Uterine smooth muscle cell (primary cell): ENCODE measurements at places on chromosomes 1 and 21. TPM values are rescaled to one million over a fixed set of nuclear protein-coding genes. Genes with fewer than 3 reads are reported as not detected.

The ZYG11A gene
- 0.50 and 2.0 TPM in 2 replicates for total RNA-seq

The UCHL5 gene
- 25.7 and 40.8 TPM in 2 replicates for total RNA-seq

The DIRAS3 gene
- 2.0 and 3.0 TPM in 2 replicates for total RNA-seq

The MTARC2 gene
- total RNA-seq: 1.5 and 2.7 TPM in 2 replicates

The C8A gene
- total RNA-seq: not detected in 2 replicates

The SLC9C2 gene
- total RNA-seq: not detected in 2 replicates

The ZC3H12A gene
- total RNA-seq: 8.5 and 11.4 TPM in 2 replicates

The OR2T1 gene
- total RNA-seq: not detected in 2 replicates

The ACTL8 gene
- total RNA-seq: 0.11 and 0.12 TPM in 2 replicates

The OR2T33 gene
- not detected in 2 replicates for total RNA-seq

The RAB25 gene
- total RNA-seq: not detected in 2 replicates

The OLIG2 gene
- not detected in 2 replicates for total RNA-seq

The PPIH gene
- 27.0 and 52.6 TPM in 2 replicates for total RNA-seq

The CCDC181 gene
- 1.2 and 2.0 TPM in 2 replicates for total RNA-seq

The SH2D1B gene
- under 0.01 TPM in 1 of 2 replicates, not detected in the other for total RNA-seq

The CELA3B gene
- total RNA-seq: not detected in 2 replicates

The SERTAD4 gene
- total RNA-seq: 0.33 and 1.4 TPM in 2 replicates

The DHRS3 gene
- 94.1 and 147 TPM in 2 replicates for total RNA-seq

The SELENOF gene
- total RNA-seq: 181 and 184 TPM in 2 replicates

The SESN2 gene
- 41.4 and 67.0 TPM in 2 replicates for total RNA-seq

The NDUFS5 gene
- 508 and 624 TPM in 2 replicates for total RNA-seq

The TRABD2B gene
- total RNA-seq: not detected in 2 replicates

The FMO2 gene
- under 0.01 TPM in 1 of 2 replicates, not detected in the other for total RNA-seq

The POLR3GL gene
- 16.8 and 18.2 TPM in 2 replicates for total RNA-seq

The SYT14 gene
- 3.3 and 4.4 TPM in 2 replicates for total RNA-seq

The FMO1 gene
- 0.11 and 0.37 TPM in 2 replicates for total RNA-seq

The TSPAN1 gene
- 0.22 and 0.25 TPM in 2 replicates for total RNA-seq

The MAP3K21 gene
- total RNA-seq: 1.7 and 2.5 TPM in 2 replicates

The XCL2 gene
- total RNA-seq: not detected in 2 replicates

The TMEM200B gene
- 21.0 and 22.8 TPM in 2 replicates for total RNA-seq

The RPRD2 gene
- total RNA-seq: 6.9 and 8.2 TPM in 2 replicates

The ELOA gene
- total RNA-seq: 17.5 and 21.7 TPM in 2 replicates

The RIT1 gene
- total RNA-seq: 40.2 and 53.9 TPM in 2 replicates

The DNAH14 gene
- total RNA-seq: 24.3 and 34.0 TPM in 2 replicates

The PDPN gene
- total RNA-seq: 1.5 and 15.9 TPM in 2 replicates

The LCE6A gene
- total RNA-seq: not detected in 2 replicates

The VANGL2 gene
- total RNA-seq: under 0.01 TPM in 1 of 2 replicates, not detected in the other

The FAM72B gene
- total RNA-seq: 2.4 and 3.9 TPM in 2 replicates

The CFHR1 gene
- 0.11 and 0.25 TPM in 2 replicates for total RNA-seq

The FMO4 gene
- total RNA-seq: 1.7 and 4.0 TPM in 2 replicates

The LTN1 gene
- 41.6 and 45.7 TPM in 2 replicates for total RNA-seq
